ENCODE measurements at places on chromosomes 2 and 18. TPM values are rescaled to one million over a fixed set of nuclear protein-coding genes. Genes with fewer than 3 reads are reported as not detected.

DNA sequence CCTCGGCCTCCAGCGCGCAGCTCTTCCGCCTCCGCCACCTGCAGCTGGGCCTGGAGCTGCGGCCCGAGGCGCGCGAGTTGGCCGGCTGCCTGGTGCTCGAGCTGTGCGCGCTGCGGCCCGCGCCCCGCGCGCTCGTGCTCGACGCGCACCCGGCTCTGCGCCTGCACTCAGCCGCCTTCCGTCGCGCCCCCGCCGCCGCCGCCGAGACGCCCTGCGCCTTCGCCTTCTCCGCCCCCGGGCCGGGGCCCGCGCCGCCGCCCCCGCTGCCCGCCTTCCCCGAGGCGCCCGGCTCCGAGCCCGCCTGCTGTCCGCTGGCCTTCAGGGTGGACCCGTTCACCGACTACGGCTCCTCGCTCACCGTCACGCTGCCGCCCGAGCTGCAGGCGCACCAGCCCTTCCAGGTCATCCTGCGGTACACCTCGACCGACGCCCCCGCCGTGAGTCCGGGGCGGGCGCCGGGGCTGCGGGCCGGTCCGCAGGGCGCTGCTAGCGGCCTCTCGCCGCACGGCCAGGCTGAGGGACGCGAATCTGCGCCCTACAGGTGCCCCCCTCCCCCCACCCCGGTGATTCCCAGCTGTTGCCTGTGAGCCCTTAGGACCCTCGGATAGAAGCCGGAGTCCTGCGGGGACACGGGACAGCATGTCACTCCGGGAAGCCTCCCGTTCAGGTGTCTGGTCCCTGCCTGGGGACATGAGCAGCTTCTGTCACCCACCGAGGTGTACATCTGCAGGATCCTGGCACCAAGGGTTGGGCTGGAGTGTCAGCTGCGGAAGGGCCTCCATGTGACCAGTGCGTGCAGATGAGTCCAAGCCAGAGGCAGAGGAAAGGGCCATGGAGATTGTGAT is 616 bp downstream of the RNPEPL1 start:
- DNase-seq: no peak

DNA sequence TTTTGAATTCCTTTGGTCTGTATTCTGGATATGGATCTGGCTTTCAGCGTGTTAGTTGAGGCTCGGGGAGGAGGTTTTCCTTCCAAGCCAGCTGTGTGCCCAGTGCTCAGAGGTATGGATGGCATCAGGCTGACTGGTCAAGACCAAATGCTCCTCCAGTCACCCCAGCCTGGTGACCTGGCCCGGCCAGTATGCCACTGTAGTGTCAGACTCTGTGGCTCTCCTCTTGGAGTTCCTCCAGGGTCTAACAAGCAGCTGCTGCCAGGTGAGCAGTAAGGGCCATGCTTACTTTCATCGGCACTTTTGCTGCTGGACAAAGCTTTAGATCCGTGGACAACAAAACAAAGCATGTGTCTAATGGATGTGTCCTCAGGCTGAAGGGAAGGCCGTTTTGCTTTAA is 44.1 kb downstream of the CABLES1 start:
- DNase-seq: no peak

- no peak for DNase-seq
These were observed 45.8 kb downstream of the TCF7L1 start for GRCh38 chr2:85178980-85179411.

- no peak for DNase-seq
These were observed 92.2 kb upstream of the MBOAT2 start for GRCh38 chr2:9095690-9096089.

DNA sequence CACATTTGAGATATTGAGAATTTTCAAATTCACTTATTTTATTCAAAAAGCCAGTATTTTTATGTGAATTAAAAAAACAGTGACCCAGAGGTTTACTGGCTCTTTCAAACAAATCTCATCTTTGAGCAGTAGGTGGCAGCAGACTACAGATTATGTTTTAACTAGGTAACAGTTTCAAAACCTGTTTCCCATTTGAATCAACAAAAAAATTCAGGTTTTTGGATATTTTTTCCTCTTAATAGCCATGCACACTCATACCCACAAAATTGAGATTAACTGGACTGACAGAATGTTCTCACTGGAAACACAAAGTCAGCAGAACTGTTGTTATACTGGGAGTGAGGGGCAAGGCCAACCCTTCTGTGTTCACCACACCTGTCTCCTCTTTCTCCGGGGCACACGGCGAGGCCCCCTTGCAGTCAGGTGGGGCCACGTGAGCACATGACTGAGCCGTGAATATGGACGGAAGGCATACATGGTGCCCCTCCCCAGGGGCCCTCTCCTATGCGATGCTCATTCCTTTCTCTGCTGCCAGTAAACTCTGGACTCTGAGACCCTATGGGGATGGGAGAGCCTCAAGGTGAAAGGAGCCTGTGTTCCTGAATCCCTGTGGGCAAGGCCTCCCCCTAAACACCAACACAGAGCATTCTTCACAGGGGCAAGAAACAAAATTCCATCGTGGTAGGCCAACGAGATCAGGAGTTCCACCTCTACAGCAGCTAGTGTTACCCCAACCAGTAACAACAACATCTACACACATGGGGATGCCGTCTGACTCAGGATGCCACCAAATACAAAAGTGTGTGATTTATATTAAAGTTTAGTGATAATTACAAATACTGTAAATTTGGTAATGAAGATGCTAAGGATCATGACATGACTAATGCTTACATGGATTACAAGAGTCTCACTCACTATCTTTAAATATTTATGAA is 80.4 kb downstream of the LPIN2 start:
- peak; percentile 58 for DNase-seq

DNA sequence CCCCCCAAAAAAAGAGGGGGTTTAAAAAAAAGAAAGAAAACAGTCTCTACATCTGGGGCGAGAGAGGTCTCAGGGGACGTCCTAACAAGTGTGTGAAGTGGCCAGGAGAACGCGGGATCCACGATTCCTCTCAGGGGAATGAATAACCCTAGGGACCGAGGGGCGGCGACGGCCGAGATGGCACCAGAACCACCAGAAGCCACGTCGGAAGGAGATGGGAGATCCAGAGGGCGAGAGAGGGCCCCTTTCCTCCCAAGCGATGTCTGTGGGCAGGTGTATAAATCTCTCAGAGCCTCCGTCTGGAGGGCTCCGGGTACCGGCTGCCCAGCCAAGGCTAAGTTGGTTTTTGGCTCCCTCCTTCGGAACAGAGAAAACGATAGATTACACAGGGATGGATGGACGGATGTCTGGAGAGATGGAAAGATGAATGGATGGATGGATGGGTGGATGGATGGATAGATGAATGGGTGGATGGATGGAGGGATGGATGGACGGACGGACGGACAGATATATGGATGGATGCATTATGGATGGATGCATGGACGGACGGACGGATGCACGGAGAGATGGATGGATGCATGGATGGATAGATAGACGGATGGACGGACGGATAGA is 1.7 kb downstream of the EPHA4 start:
- no peak for DNase-seq

DNA sequence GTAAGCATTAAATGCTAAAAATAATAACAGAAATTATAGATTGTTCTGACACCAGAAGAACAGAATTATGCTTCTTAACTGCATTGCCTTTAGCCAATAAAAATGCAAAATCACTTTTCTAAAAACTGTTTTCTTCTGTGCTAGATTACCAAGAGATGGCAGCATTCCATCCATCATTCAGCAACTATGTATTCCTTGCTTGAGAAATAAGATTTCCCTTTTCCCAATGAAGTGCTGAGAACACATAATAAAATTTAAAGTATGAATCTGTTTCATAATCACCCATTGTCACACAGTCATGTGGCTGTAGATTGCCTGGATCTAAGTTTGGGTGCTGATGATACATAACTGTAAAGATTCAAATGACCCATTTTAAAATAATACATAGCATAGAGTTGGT is 504.2 kb downstream of the TDRD15 start:
- peak; percentile 14 for DNase-seq

DNA sequence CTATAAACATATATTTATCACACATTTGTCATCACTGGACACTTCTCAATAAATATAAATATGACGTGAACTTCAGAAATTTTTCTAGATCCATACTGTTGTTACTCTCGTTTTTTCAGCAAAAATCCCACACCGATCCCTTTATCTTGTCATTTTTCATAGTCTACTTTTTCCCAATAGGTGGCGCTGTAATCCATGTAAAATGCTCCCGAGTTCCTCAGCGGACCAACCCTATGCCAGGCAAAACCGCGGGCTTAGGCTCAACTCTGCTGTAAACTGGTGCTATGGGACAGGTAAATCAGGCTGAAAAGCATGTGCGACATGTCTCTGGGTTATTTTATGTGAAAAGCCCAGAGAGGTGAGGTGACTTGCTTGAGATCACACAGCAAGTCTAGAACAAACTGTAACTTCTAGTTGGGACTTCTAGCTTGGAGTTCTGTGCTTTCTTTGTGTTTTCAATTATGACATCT is 104.0 kb downstream of the COBLL1 start:
- no peak for DNase-seq

DNA sequence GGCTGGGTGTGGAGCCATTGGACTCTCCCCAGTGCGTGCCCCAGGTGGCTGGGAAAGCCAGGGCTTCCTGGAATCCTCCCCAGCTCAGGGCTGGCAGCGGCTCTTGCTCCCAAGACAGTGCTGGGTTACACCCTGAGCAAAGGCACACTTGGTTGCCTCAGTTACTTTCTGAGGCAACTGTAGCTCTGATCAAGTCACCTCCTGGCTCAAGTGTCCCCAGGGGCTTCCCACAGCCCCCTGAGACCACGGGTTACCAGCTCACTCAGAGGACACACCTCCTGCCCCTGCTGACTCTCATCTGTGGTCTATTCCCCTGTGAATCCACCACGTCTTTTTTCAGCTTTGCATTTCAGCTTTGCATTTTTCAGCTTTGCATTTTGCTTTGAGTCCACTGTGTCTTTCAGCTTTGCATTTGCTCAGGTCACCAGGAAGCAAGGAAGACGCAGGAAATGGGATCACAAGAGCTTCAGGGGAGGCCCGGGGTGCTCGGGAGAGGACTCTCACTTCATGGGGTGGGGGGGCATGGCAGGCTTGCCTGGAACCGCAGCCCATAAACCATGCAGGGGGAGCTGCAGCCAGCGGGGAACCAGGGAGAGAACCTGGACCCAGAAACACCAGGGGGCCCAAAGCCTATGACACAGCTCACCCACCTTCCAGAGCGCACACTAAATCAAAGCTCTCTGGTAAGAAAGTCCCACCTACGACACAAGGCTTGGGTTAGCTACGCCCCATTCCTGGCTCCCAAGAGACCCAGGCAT is 138.0 kb upstream of the ASB18 start:
- no peak for DNase-seq

GRCh38 chr2:178195390-178196166 is 1.3 kb downstream of the OSBPL6 start:
- DNase-seq: no peak

- no peak for DNase-seq
These were observed 310.6 kb downstream of the AGPS start for GRCh38 chr2:177703159-177703558.

- no peak for DNase-seq
These were observed 68.8 kb downstream of the MAP4K4 start for GRCh38 chr2:101766337-101766736.

DNA sequence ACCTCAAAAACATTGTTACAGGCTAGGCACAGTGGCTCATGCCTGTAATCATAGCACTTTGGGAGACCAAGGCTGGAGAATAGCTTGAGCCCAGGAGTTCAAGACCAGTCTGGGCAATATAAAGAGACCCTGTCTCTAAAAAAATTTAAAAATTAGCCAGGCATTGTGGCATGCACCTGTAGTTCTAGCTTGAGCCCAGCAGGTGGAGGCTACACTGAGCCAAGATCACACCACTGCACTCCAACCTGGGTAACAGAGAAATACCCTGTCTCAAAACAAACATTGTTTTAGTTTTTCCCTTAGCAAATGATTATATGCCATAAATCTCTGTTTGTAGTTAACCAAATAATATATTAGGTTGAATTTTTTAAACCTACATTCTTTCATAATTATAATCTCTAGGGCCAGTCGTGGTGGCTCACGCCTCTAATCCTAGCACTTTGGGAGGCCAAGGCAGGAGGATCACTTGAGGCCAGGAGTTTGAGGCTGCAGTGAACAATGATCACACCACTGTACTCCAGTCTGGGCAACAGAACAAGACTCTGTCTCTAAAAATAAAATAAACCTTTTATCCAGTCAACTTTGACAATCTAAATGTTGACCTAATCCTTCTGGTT is 13.3 kb upstream of the CYP20A1 start:
- DNase-seq: no peak

- no peak for DNase-seq
These were observed 29.1 kb downstream of the GAREM1 start for GRCh38 chr18:32441533-32441932.

DNA sequence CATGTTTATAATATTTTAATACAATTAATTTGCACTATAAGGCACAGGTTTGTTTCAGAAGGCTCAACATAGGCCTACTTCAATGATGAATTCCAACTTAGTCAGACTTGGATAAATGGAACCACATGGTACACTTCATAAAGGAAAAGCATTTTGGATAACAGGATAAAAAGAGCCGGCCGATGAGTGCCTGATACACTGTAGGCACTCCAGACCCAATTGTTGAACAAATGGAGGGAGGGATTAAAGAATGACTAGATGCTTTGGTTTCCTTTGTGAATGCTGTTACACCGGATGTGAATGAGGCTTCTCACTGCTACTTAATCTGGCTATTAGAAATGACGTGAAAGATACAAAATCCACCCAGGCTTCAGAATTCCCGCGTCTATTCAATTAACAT is 104.1 kb upstream of the KCTD1 start:
- DNase-seq: no peak

- DNase-seq: no peak
These were observed 336.3 kb upstream of the NRXN1 start for GRCh38 chr2:51368250-51368649.

- no peak for DNase-seq
These were observed 82.3 kb upstream of the LDLRAD4 start for GRCh38 chr18:13136056-13136903.

DNA sequence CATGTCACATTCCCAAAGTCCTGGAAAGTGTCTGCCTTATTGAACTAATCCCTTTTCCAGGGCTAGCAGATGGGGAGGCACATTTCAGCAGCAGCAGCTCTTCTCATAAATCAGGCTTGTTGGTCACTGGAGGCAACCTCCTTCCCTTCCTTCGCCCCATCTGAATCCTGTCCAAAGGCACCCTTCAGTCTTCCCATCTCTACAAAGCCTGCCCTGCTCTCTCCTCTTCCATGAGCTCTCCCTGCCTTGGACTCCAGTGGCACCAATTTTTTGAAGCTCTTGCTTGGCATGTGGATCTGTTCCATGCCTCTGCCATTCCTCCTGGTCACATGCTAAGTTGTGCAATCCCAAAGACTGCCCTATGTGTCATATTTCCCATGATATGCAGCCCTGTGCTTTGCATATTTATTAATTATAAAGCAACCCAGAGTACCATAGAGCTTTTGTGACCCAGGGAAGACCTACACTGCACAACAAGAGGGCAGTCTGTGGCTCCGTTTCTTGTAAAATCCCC is 70.3 kb downstream of the ANTXR1 start:
- no peak for DNase-seq

The SERPINB4 gene
- polyA plus RNA-seq: not detected

The SERPINB7 gene
- not detected for polyA plus RNA-seq

The ZC3H8 gene
- polyA plus RNA-seq: 14.6 TPM

The PLGLB1 gene
- polyA plus RNA-seq: 6.6 TPM

The PSMD1 gene
- polyA plus RNA-seq: 79.0 TPM

The SLC35F5 gene
- polyA plus RNA-seq: 56.5 TPM

The PTPRN gene
- 0.13 TPM for polyA plus RNA-seq

The ZSWIM2 gene
- not detected for polyA plus RNA-seq

The HNMT gene
- 18.9 TPM for polyA plus RNA-seq

Measured in forelimb muscle (tissue), 1 donor.